Suppressor macrophage treated with lipopolysaccharide for 1 hour (primary cell): ENCODE measurements at places on chromosomes 7 and 10.
A peak's percentile ranks its signal among the peaks of the same experiment; 100 is the strongest.

DNA sequence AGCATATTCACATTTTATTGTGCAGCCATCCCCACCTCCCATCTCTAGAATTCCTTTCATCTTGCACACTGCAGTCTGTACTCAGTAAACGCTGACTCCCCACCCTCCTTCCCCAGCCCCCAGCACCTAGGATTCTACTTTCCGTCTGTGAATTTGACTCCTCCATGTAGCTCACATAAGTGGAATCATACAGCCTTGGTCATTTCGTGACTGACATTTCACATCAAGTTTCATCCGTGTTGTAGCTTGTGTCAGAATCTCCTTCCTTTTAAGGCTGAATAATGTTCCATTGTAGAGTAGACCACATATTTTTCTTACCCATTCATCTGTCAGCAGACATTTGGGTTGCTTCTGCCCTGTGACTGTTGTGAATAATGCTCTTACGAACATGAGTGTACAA lies 26.2 kb upstream of the TCERG1L start:
- no peak for DNase-seq

DNA sequence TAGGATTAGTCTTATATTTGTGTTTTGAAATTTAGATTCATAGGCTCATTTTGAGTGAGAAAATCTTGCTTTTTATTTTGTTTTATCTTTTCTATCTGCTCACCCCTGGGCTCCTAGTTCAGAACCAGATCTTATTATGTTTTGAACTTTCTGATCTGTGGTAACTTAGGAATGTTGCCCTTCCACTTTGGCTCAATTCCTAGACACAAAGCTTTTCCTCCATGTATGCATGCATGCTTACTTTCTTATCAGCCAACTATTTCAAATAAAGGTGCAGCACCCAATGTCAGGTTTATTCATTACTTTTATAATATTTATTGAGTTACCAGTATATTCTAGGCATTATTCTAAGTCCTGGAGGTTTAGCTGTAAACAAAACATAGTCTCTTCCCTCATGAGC lies 374.8 kb upstream of the KIAA1217 start:
- DNase-seq, result no peak

DNA sequence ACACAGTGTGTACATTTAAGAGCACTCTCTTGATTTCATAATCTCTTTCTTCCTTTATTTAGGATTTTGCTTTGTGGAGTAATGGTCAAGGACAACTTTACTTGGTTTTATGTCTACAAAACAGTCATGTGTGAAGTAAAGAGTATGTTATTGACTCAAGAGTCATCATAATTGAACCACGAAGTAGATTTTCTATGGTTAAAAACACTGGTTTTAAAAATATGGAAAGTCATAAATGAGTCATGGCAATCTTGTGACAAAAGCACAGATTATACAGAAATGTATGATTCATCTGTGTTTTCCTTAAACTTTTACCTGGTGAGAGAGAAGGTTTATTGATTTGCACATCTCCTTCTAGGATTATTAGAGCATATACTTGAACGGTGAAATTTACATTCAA lies 969.7 kb downstream of the GATA3 start:
- no peak for DNase-seq

GRCh38 chr7:70616211-70616610 lies 515.7 kb upstream of the GALNT17 start:
- DNase-seq, result no peak

- no peak for DNase-seq
Observed at GRCh38 chr7:19102884-19103283, 14.6 kb downstream of the TWIST1 start.

- no peak for DNase-seq
Observed at GRCh38 chr10:43421201-43421507, 12.2 kb upstream of the HNRNPF start.

GRCh38 chr7:30652698-30653641 lies 29.3 kb downstream of the CRHR2 start:
- no peak for DNase-seq

GRCh38 chr10:44459671-44460070 lies 74.8 kb upstream of the CXCL12 start:
- DNase-seq, result no peak

GRCh38 chr7:150719436-150719835 lies 3.0 kb downstream of the GIMAP1 start:
- peak; percentile 56 for DNase-seq

- no peak for DNase-seq
Observed at GRCh38 chr10:78777867-78778266, 290.9 kb upstream of the ZMIZ1 start.

DNA sequence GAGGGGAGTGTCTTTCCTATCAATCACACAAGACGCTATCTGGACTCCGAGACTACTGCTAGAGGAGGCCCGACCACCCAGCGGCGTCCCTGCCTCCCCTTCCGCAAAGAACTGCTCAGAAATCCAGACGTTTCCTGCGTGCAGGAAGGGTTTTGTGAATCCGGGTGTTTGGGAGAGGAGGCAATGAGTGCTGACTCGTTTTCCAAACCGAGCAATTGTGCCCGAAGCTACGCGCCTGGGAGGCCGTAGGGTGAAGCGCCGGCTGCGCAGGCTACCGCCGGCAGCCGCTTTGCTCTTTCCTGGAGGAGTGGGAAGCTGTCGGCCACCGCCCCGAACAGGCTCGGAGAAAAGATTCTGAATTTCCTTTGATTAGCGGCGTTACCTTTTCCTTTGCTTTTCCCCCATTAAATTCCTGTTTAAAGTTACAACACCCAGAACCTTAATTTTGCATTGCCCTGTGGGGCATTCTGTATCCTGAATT lies 5.3 kb downstream of the VAX1 start:
- no peak for DNase-seq

GRCh38 chr10:67969875-67970274 lies 85.4 kb downstream of the SIRT1 start:
- DNase-seq, result no peak

DNA sequence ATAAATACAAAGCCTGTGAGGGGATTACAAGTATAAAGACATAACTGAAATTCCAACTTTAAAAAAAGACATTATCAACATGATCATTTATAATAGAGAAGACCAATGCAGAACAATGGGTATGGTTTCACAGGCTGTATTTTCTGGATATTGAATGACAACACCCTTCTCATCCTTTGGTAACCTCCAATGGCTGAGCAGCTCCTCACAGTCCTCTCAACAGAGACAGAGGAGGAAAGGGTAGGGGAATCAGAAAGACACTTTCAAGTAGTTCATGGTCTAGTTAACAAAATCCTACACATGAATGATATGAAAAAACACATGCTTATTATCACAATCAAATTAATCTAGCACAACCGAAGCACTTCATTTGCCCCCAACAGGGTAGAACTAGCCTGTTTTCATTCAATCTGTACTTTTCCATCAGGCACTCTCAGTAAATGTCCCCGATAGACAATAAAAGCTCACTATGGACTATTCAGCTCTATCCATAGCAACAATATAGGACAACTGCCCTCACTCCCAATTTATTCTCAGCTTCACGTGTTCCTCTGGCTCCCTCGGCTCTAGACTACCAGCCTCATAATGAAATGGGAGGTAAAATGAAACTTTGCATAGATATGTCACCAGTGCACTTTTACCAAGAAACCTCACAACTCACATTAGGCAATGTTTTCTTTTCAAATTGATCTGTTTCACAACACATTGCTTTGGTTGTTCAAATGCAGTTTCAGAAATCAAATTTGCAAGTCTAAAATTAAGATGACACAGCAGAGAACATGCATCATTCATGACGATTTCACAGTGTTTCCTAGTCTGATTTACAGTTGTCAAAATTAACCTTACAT lies 211.4 kb downstream of the THSD7A start:
- no peak for DNase-seq

DNA sequence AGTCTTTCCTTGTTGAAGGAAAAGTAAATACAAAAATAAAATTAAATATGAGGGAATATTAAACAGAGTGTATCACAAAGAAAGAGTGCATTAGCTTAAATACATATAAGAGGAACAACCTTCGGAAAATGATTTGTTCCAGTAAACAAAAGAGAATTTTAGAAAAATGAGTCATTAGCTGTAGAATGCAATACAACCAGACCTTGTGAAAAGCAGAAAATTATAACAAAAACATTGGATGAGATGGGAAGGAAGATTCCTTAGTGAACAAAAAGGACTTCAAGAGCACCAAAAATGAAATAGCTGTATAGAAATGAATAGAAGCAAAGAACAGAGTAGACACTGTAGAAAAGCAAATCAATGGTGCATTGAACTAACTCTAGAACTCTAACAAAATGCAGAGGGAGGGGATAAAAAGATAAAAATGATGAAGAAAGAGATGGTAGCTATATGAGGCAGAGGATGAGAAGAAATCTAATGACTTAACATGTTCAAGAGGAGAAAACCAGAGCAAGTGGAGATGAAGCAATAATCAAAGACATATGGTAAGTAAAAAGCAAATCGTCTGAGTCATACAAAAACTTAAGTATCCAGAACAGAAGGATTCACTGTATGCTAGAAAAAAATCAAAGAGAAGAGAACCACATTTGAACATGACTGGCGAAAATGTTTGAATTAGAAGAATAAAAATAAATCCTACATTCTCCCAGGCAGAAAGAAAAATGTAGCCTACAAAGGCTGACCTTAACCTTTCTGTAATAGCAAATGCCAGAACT lies 190.5 kb downstream of the TMEM26 start:
- no peak for DNase-seq

DNA sequence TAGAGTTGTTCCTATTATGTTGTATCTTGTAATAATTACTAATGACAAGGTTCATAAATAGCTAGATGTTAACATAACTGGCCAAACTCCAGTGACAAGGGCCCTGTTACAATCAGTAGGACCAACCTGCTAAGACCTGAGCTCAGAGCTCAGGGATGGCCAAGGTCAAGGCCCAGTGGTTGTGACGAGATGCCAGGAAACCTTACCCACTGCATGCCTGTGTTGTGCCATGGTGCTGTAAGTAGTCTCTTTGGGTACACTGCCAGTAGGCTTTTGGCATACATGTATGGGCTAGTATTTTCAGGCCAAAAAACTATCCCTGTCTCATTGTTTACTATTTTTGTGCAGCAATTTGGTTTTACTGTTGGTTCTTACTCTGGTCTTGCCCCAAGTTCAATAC lies 7.9 kb upstream of the IDI2 start:
- no peak for DNase-seq

- no peak for DNase-seq
Observed at GRCh38 chr10:122524811-122525210, 35.7 kb upstream of the DMBT1 start.

GRCh38 chr10:102065561-102066398 lies 631 bp downstream of the HPS6 start:
- peak; percentile 69 for DNase-seq

DNA sequence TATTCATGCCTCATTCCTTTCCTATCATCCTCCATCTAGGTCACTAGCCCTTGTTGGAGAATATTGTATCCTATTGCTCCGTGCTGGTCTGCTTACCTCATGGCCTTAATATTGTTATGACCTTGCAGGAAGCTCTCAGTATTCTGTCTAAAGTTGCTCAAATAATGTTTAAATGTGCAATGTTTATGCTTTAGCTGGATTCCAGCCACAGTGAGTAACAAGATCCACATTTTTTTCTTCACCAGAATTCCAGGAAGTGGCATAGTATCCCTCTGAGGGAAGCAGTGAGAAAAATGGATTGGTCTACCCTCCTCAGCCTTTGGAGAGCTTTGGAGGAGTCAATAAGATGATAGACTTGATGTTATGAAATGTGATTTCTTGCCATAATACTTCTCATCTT lies 402.6 kb downstream of the NRG3 start:
- no peak for DNase-seq

GRCh38 chr10:64731016-64731415 lies 1209.8 kb downstream of the REEP3 start:
- DNase-seq, result no peak

GRCh38 chr7:39102234-39102633 lies 124.5 kb downstream of the POU6F2 start:
- no peak for DNase-seq

- no peak for DNase-seq
Observed at GRCh38 chr10:33935350-33935749, 600.9 kb upstream of the NRP1 start.

DNA sequence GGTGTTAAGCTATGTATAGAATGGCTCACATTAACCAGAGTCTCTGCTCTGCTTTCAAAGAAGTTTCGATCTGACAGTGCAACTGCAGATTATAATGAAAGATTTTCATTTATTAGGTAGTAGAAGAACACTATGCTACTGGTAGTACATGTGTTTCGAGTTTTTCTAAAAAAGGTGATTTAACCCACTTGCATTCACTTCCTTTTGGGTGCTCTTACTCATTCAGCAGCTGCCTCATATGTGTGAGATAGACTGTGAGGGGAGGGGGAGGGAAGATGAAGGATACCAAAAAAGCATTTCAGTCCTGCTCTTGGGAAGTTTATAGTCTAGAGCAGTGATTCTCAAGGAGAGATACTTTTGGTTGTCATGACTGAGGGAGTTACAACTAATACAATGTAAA lies 20.4 kb downstream of the PLEKHA8 start:
- no peak for DNase-seq

DNA sequence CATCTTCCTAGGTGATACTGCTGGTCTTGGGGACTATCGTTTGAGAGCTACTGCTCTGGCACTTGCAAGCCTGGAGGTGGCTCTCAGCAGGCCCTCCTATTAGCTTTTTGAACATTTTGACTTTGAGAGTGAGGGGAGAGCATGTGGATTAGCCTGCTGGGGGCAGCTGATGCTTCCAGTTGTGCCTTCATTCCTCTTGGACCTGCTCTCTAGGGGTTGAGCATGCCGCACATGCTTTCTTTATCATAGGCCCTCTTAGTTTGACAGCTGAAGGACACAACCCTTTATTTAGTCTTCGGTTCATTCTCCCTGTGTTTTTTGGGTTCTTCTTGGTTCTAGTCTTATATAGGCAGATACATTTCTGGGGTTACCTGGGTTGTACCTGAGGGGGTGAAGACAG lies 132.1 kb downstream of the GALNT17 start:
- DNase-seq, result no peak

DNA sequence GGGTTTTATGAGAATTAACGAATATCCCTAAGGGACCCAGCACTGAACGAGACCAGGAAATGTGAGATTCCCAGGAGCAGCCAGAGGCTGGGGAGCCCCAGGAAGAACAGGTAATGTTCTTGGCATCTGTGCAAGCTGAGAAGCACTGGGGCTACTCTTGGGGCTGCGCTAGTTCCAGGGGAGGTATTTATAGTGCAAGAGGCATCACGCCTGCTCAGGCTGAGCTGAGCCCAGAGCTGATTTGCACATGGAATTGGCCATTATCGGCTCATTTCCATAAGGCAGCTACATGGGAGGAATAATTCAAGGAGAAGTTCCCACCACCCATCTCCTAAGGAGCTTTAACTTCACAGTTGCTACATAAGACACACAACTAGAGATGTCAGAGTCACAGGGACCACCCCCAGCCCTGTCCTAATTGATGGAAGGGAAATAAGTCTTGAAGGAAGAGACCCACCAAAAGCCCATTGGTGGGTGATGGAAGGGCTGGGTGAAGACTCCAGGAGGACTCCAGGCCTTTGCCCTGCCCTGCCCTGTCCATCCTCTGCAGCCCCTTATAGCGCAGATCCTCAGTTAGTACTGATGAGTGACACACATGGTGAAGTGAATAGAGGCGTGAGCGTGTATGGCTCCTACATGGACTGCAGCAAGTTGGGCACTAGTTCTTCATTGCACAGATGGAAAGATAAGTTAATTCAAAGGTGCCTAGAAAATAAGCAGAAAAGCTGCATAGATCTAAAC lies 178.9 kb downstream of the GRID1 start:
- DNase-seq, result no peak
